ENCODE measurements at places on chromosomes 3 and 15.

DNA sequence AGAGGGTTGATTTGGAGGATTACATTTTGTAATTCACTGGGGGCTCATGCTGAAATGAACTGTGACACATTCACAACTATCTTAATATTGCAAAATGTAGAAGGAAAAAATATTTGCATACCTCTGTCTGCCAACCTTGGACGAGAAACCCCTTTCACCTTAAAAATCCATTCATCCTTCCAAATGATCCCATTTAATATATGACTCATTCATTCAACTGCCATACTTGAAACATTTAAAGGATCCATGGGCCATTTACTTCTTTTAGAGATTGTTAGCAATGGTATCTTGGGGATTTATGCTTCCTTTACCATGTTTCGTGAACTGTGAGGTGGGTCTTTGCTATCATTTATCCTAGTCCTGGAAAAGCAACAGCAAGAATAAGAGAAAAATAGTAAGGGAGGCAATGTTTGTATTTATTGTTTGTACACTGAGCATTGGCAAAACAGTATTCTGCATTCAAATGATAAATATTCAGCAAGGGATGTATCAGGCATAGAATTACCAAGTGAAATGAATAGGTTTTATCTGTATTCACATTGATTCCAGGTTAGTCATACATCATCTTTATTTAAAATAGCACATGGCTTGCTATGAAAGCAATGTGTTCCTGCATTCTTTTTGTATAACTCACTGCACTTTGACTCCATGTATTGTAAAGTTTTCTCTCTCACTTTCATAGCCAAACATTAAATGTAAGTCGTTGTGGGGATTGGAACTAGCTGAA, 378.1 kb downstream of the NSUN3 start:
- DNase-seq = peak; percentile 77

- DNase-seq = no peak
These were observed 1.0 kb downstream of the LIMD1 start for GRCh38 chr3:45595364-45596195.

GRCh38 chr3:180860180-180860858, 52.2 kb upstream of the FXR1 start:
- DNase-seq = no peak

DNA sequence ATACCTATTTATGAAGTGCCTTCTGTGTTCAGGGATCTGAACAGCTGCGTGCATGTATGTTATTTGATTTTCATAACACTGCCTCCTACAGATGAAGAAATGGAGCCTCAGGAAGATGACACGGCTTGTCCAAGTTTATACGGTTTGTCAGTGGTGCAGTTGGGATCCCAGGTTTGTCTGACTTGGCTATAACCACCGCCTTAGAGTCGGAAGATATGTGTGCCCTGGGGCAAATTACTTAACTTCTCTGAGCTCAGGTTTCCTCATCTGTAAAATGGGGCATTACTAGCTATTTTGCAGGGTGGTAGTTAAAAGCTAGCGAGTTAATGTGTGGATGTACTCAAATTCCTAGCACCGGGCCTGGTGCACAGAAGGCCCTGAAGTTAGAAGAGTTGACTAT, 54.1 kb upstream of the ANP32A start:
- no peak for DNase-seq

DNA sequence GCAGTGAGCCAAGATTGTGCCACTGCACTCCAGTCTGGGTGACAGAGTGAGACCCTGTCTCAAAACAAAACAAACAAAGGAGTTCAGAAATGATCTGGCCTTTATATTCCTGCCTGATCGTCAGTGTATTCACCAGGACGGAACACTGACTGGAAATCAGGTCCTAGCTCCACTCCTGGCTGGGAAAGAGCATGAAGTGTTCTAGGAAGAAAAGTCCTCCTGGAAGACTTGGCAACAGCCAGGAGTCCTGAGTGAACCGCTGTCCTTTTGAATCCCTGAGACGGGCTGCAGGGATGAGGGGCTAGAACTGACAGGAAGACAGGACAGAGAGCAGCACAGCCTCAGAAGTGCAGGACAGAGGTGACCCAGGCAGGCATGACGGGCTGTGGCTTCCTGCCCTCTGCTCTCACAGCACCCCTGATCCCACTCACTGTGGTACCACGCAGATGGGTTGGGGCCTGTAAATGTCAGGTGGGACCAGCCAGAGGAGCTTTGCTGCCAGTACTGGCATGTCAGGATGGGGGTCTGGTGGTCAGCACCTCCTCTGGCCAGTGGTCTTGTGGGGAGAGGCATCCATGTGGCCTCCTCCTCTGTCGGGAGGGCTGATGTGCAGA, 23.5 kb downstream of the FAN1 start:
- DNase-seq = no peak

GRCh38 chr3:81198756-81199155, 562.7 kb downstream of the GBE1 start:
- DNase-seq = no peak

- DNase-seq = no peak
These were observed 52.7 kb downstream of the MB21D2 start for GRCh38 chr3:192864941-192865340.

DNA sequence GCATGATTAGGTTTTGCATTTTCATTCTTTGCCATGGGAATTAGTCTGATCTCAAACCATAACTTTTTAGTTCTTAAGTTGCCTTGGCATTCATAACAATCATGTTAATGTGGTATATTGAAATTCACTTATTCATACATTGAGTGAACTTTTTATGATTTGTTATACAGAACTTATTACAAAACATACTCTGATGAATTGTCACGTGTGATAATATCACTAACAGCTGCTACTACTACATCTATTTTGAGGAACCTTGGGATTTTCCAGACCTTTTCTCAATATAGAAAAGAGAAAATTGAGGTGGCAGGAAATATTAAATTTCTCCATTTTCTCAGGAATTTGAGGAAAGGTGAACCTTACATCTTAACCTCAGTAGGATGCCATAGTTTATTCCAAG, 9.2 kb downstream of the LXN start:
- DNase-seq = no peak

DNA sequence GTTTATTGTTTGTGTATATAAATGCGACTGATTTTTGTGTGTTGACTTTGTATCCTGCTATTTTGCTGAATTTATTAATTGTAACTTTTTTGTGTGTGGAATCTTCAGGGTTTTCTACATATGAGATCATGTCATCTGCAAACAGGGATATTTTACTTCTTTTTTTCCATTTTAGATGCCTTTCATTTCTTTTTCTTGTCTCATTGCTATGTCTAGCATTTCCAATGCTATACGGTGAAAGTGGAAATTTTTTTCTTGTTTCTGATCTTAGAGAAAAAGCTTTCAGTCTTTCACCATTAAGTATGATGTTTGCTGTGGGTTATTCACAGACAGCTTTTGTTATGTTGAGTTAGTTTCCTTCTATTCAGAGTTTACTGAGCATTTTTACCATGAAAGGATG, 31.4 kb downstream of the COMMD2 start:
- no peak for DNase-seq

- peak; percentile 30 for DNase-seq
These were observed 72.5 kb downstream of the GTPBP8 start for GRCh38 chr3:113063126-113063894.

GRCh38 chr15:73930790-73931281, 4.6 kb downstream of the LOXL1 start:
- DNase-seq = no peak

DNA sequence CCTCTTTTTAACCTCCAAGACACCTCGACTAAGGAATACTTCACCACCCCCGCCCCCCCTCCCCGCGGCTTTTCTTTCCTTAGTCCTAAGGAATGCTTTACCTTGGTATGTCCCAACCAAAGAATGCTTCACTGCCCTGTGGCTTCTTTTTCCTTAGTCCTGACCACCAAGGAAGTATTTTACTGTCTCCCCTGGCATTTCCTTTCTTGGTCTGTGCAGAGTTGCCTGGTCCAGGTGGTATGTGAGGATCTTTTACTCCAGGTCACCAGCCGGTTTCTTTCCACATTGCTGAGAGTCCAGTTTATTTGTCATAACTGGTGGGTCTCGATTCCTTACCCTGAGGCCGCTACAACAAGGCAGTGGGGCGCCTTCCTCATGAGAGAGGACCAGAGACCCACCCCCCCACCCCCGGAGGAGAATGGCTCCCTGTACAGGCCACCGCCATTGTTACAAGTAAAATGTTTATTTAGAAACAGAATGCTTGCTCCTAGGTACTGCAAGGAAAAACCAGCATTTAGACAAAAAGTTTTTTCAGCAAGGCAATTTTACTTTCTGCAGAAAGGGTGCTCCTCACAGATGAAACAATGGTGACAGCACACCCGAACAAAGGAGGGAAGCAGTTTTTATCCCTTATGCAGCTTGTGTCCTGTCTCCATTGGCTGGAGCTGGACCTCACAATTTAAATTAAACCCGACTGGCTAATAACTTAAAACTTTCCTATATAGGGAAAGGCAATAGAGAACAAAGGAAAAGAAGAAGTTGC, 23.1 kb upstream of the MTHFS start:
- no peak for DNase-seq

DNA sequence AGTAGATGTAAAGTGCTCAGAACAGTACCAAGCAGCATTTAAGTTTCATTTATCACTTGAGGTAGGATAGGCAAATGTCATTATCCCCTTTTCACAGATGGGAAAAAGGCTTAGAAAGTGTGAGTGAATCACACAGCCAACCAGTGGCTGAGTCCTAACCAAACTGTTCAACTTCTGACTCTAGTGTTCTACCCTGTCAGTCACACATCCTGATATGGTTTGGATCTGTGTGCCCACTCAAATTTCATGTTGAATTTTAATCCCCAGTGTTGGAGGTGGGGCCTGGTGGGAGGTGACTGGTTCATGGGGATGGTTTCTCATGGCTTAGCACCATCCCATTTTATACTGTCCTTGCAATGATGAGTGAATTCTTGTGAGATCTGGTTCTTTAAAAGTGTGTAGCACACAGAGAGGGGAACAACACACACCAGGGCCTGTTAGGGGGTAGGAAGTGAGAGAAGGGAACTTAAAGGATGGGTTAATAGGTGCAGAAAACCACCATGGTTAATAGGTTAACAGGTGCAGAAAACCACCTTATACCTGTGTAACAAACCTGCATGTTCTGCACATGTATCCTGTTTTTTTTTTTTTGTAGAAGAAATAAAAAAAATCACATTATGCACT, 304.7 kb downstream of the SUCLG2 start:
- DNase-seq = peak; percentile 63

GRCh38 chr3:42960282-42960681, 18.8 kb upstream of the GASK1A start:
- peak; percentile 10 for DNase-seq

DNA sequence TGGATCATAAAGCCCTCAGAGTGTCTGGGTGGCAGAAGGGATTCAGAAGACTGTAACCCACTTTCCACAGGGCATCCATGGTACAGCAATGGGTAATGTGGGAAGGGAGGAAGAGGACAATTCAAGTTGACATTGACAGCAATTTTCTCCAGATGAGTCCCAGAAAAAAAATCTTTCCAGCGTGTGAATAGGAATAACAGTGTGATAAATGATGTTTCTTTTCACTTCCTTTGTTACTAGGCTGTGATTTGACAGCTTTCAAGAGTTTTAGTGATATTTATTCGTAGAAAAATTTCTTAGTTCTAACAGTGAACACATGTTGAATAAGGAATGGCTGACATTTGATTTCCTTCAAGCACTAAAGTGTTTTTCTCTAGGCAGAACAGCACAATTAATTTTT, 186.4 kb downstream of the CADPS start:
- DNase-seq = no peak

DNA sequence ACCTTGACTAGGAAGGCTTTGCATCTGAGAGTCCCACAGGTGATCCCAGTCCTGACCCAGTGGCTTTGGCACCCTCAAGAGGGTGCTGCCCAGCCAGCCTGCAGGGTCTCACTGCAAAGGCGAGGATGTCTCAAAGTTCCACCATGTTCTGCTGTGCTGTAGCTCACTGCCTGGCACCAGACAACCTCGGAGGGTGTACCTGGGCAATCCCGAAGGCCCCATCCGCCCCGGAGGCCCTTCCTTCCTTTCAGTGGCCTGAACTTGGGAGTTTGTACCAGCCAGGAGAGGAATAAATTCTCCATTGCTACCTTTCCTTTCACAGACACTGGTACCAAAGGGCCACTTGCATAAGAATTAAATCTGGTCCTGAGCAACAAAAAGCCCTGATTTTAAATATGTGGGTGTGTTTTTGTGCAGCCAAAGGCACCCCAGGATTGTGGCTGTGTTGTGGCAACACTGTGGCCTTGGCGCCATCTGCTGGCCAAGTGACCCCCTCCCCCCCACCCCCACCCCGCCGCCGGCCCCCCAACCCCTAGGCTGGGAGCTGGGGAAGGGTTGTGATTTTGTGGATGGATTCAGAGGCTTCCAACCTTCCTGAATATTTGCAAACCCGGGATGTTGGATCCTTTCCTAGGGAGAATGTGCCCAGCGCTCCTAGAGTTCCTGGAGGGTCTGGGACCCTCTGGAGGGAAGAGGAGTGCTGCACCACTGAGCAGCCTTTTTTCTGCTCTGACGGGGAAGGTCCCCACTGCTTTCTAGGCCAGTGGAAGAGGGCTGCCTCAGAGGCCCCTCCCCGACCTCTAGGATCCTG, 9.7 kb upstream of the PTPN23 start:
- DNase-seq = no peak

GRCh38 chr15:56734013-56734635, 815 bp upstream of the ZNF280D start:
- no peak for DNase-seq

DNA sequence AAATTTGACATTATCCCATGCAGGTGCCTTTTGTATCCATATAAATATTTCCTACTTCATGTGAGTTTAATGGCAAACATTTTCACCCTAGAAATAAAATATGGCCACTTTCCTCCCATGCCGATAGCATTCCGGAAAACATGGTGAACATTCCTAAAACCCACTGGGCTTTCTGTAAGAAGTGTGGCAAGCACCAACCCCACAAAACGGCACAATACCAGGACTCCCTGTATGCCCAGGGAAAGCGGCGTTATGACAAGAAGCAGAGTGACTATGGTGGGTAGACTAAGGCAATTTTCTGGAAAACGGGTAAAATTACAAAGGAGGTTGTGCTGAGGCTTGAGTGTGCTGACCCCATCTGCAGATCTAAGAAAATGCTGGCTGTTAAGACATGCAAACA, 7.6 kb downstream of the ANXA2 start:
- DNase-seq = peak; percentile 54

GRCh38 chr15:25784876-25785640, 78.1 kb downstream of the ATP10A start:
- DNase-seq = no peak

GRCh38 chr15:98865397-98866339, 141.9 kb downstream of the PGPEP1L start:
- DNase-seq = peak; percentile 67

GRCh38 chr3:102346897-102347296, 87.9 kb upstream of the ZPLD1 start:
- no peak for DNase-seq

- peak; percentile 17 for DNase-seq
These were observed 37.5 kb downstream of the ZNF710 start for GRCh38 chr15:90038632-90039095.

GRCh38 chr3:29281344-29282241, 722 bp downstream of the RBMS3 start:
- DNase-seq = peak; percentile 64

GRCh38 chr3:30835667-30836066, 58.8 kb downstream of the GADL1 start:
- no peak for DNase-seq
